ENCODE measurements at places on chromosomes 7 and 10.
A peak's percentile ranks its signal among the peaks of the same experiment; 100 is the strongest.

GRCh38 chr10:133292919-133293809 is 15.5 kb downstream of the TUBGCP2 start:
- DNase-seq, result no peak

- no peak for DNase-seq
These were observed 4.9 kb downstream of the GCK start for GRCh38 chr7:44184206-44184872.

DNA sequence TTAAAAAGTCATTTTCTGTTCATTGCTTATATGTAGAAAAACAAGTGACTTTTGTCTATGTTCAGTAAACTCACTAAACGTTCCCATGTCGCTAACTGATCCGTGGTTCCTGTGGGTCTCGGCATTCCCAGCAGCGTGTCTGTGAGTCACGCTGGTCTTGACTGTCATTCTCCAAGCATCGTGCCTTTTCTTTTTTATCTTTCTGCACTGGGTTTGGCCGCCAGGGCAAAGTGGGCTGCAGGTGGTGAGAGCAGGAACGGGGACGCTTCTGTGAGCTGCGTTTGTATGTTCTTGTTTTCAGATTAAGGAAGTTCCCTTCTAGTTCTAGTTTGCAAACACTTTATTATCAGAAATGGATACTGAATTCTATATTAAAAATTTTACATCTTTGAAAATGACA is 6.8 kb upstream of the SCART1 start:
- DNase-seq, result no peak

GRCh38 chr10:100490531-100490930 is 27.7 kb downstream of the WNT8B start:
- DNase-seq, result no peak

GRCh38 chr10:110358278-110358677 is 53.6 kb upstream of the SMNDC1 start:
- DNase-seq, result no peak

DNA sequence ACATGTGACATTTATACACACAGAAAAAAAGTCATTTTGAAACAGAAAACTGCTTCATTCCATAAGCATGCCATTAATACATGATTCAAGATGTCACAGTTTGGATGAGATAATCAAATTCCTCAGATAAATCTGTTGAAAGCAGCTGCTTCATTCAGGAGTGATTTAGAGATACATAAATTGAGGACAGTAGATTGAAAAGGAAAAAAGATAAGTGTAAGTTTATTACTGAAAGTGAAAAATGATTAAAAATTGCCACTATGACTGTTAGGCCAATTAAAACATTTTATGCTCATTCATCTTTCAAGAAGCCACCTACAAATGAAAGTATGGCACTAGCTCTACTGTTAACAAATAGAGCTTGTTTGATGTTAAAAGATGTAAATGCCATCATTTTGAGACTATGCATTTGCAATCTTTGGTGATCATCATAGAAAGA is 136.9 kb upstream of the CDK6 start:
- no peak for DNase-seq

DNA sequence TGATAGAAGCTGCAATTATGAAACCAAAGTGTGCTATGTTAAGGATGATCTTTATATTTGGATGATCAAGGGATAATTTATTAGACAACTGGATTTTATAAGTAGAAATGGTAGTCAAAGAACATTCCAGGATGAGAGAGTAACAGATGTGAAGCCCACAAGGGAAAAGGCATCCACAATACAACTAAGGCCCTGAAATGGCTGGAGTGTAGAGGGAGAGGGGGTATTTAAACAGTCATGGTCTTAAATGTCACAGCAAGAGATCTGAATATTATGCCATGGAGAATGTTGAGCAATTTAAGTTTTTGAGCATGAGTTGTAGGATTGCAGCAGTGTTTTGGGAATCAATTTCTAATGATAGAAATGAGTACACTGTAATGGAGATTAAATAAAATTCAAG is 282.3 kb upstream of the DKK1 start:
- DNase-seq, result no peak

DNA sequence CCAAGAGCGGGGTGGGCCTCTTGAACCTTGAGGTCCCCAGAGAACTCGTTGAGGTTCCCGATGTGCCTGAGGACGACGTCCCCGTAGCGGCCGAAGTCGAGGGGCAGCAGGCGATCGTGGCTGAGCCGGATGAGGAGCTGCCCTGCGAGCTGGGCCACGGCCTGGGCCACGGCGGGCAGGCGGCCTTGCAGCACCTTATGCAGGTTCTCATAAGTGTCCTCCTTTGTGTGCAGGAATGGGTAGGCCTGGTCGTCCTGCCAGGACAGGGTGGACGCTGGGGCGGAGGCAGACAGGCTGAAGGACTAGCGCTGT is 14.2 kb downstream of the TFR2 start:
- no peak for DNase-seq

DNA sequence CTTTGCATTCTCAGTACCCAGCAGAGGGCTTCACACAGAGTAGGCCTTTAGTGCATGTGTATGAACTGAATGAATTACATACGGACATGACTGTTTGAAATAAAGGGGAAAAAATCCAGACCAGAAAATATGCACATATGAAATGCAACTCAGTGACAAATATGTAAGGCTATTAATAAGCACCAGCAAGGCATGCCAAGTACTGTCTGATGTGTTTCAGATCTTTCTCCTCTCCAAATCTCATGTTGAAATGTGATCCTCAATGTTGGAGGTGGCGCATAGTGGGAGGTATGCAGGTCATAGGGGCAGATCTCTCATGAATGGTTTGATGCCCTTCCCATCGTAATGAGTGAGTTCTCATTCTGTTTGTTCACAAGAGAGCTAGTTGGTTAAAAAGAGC is 87.3 kb upstream of the TOMM7 start:
- DNase-seq, result no peak

- no peak for DNase-seq
These were observed 147.8 kb downstream of the GFRA1 start for GRCh38 chr10:116125180-116125579.

DNA sequence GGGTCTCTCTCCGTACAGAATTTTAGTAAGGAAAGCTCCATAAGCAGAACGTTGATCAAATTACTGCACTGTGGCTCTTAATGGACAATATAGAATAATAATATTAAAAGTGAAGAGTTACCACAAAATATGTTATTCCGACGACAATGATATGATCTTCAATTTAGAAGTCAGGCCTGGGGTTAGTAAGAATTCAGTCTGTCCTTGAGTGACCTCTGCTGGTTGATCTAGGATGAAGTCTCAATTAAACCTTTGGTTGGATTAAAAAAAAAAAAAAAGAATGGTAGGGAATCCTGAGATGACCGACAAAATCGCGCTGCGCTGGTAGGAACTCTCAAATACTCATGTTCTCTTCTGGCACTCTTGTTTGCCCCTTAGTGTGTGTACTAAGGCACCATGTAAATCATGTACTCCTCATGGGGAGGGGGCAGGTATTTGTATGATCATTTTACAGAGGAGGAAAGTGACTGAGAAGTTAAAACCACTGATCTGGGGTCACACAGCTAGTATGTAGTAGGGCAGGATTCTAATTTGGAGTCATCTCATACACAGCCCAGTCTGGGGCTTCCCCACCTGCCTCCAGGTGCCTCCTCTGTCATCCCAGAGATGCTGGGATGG is 161.3 kb upstream of the NPVF start:
- DNase-seq, result peak; percentile 80

- no peak for DNase-seq
These were observed 13.7 kb downstream of the AHCYL2 start for GRCh38 chr7:129238546-129238945.

GRCh38 chr7:128737867-128738385 is 1.2 kb upstream of the CALU start:
- no peak for DNase-seq

DNA sequence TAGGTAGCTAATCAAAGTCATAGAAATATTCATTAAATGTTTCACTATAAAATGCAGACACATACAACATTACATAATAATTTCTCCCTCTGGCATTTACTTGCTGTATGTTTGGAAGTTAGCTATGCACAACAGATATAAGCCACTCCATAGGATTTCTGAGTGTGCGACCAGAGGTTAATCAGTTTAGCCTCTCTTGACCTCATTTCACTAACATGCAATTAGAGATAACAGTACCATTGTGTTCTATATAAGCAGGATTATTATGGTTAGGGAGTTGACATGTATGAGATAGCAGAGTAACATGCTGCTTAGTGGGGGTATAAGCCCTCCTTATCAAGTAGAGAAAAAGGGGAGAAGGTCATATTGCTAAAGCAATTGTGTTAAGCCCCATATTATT is 26.4 kb downstream of the GLUD1 start:
- no peak for DNase-seq

DNA sequence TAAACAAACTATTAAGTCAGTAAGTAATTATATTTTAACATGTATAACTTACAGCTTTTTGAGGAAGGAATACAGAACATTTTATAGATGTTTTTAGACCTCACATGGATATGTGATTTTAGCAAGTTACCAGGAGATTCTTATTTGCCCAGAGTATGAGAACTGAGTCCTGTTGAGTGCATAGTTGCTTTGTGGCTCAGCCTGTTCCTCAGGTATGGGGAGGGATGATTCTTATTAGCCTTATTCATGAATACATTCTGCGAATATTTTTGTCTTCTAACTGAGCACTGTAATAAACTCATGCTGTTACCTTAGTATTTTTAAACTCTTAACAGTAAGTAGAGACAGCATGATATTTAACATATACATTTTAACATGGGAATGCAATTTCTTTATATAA is 17.9 kb downstream of the BTAF1 start:
- DNase-seq, result no peak

DNA sequence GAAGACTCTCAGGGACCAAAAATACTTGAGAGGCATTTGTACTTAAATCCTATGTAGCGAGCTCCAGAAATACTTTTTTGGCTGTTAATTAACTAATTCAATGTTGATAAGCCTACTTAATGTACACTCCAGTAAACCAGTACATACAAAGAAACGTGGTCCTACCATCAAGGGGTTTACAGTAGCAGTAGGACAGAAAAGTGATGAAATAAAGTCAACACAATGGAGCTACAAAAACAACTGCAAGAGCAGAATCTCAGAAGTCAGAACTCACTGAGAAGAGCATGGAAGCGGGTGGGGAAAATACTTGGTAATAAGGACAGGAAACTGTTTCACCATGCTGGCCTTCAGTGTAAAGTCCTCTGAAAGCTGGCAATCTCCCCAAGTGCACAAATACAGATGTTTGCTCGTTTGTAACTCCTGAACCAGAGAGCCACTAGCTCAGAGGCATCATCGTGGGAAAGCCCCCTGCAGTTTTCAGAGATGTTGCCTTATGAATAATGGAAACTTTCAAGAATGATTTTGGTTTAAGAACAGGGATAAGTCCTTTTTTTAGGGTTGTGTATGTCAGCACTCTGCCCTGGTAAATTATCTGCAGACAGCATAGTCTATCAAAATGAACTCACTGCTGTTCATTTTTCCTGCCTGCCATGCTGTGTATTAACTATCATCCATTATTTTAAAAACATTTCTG is 233.2 kb downstream of the SORCS1 start:
- peak; percentile 14 for DNase-seq

DNA sequence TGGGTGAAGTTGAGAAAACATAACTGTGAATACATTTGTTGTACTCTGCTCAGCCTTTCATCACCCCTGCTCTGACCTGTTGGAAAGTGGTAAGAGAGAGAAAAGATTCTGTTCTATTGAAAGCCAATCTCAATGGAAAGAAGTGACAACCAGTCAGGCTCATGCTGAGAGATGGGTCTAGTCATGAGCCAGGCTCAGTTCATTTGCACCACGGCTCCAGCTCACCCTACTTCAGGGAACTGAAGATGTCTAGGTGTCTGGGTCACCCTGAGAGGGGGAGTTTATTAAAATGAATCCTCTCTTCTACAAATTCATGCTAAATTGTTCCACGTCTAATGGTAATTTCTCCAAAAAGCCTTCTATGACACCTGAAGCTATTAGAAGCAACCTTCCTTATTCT is 12.1 kb upstream of the FAS start:
- no peak for DNase-seq

DNA sequence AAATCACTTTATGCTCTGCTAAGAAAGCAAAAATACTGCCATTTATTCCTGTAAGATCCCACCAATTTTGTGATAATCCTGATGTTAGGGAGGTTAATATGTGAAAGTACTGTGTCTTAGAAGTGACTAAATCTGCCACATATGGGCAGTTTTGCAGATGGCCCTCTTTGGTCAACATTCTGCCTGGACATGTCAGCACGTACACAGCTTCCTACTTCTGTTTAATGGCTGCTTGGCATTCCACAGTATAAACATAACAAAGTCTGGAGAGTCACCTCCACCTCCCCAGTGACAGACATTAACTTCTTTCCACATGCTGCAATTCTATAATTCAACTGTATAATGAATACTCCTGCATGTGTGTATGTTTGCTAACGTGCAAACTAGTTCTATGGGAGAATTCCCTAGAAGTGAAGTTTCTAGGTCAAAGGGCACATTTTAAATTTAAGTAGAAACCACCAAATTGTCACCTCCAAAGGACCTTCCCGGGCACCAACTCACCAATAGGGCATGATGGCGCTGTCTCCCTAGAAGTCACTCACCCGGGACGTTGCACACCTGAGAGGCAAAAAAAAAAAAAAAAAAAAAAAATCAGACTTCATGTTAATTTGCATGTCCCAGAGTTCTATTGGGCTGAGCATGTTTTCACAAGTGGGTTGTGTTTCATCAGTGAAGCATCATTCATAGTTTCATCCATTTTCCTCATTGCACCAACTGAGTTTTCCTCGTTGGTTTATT is 38.9 kb downstream of the MKI67 start:
- DNase-seq, result no peak

DNA sequence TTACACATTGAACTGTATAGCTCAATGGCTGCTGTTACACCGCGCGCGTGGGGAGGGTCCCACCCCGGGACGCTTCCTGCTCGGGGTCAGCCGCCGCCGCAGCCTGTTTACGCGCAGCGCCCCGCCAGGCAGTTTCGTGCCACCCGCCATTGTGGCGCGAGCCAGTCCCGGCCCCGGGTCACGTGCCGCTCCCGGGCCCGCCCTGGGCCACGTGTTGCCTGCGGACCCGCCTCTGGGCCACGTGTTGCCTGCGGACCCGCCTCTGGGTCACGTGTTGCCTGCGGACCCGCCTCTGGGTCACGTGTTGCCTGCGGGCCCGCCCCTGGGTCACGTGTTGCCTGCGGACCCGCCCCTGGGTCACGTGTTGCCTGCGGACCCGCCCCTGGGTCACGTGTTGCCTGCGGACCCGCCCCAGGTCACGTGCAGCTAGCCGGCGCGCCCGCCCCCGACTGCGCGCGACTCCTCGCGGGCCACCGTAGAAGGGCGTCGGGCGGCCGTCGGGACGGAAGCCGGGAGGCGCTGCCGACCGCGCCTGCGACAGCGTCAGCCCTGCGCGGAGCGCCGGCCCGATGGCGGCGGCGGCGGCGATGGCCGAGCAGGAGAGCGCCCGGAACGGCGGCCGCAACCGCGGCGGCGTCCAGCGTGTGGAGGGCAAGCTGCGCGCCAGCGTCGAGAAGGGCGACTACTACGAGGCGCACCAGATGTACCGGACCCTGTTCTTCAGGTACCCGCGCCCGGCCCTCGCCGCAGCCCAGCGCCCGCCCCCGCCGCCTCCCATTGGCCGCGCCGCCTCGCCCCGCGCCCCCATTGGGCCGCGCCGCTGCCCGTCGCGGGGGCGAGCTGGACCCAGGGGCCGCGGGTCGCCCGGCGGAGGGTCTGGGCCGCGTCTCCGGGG is at the start of gene GET4:
Gene GET4, plus strand, starts transcription at position 478 of the 895 bp plus-strand sequence. Its CDS starts 92 bp downstream, at position 570.
- peak; percentile 97 for DNase-seq

- DNase-seq, result peak; percentile 49
These were observed 145.7 kb upstream of the SH2B2 start for GRCh38 chr7:102140952-102141370.

- DNase-seq, result no peak
These were observed 50.5 kb downstream of the PITRM1 start for GRCh38 chr10:3122034-3122433.

- DNase-seq, result peak; percentile 12
These were observed 29.6 kb downstream of the CAV1 start for GRCh38 chr7:116554436-116554835.

GRCh38 chr7:35022725-35023124 is 14.6 kb downstream of the DPY19L1 start:
- DNase-seq, result no peak
